Left cardiac atrium (tissue), 4 donors: ENCODE measurements at places on chromosomes 5 and 9.

DNA sequence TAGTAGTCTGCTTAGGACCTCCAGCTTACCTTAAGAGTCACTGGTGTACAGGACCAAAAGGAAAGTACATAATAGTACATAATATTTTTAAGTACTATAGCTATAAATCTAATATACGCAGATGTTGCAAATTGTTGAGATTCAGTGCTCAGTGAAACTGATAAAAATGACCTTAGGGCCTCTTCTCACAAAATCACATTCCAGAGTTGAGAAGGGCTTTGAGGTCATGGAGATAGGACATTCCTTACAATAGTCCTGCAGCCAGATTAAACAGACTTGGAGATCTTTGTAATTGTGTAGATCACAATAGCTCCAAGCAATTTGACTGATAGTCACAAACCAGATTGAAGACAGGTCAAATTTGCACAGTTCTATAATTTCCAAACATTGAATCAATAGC lies 37.7 kb upstream of the PCSK1 start:
- no peak for DNase-seq

DNA sequence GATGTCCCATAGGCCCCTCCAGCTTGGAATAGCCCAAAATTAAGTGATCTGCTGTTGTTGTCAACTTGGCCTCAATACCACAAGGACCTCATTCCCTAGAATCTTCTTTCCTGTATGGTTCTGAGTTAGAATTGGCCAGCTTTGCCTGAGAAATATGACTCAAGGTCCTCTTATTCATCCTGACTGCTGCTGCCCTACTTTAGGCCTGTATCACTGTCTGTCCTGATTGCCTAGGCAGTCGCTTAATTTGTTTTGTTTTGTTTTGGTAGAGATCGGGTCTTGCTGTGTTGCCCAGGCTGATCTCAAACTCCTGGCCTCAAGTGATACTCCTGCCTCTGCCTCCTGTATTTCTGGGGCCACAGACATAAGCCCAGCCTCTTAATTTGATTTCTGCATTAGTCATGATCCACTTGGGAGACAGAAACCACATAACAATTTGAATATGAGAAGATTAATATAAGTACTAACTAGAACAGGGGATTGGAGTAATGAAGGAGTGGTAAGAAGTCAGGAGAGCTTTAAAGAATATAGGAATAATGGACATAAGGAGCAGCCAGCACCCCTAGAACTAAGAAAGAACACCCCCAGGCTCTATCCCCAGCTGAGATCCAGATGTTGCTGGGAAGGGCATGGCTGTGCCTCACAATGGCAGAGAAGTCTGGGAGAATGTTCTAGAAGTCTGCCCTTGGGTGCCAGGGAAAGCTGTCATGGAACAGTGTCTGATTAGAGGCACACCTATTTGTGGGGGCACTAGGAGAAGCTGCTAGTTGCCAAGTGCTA lies 4.6 kb downstream of the TEX53 start:
- no peak for DNase-seq

- no peak for DNase-seq
Observed at GRCh38 chr9:130731355-130731754, 37.8 kb downstream of the EXOSC2 start.

GRCh38 chr5:58737671-58738070 lies 154.8 kb downstream of the RAB3C start:
- no peak for DNase-seq

DNA sequence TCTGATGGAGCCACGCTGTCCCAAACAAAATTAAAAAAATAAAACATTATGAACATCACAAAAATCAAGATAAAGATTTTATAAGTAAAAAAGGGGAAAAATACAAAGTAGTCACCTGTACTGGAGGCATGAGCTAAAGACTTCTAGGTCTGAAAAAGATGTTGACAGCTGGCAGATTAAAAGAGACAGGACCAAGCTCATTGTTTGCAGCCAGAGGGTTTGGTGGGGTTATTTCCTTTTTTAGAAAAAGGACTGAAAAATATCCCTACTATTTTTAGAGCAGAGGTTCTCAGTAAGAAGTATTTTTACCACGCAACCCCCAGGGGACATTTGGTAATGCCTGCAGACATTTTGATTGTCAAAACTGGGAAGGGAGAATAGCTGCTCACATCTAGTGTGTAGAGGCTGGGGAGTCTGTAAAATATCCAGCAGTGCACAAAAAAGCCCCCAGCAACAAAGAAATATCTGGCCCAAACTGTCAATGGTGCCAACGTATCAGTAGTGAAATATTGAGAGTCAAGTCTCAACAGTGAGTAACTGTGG lies 353.4 kb downstream of the TLE1 start:
- no peak for DNase-seq
